SK-N-SH treated with all-trans-retinoic acid at 6 μM for 48 hours (cell line): ENCODE measurements at places on chromosomes 3 and 15.

GRCh38 chr3:107206141-107206540, 171.1 kb upstream of the CCDC54 start:
- peak; percentile 58 for ATAC-seq

- no peak for ATAC-seq
Observed at GRCh38 chr3:46447228-46447985, 17.3 kb downstream of the LTF start.

DNA sequence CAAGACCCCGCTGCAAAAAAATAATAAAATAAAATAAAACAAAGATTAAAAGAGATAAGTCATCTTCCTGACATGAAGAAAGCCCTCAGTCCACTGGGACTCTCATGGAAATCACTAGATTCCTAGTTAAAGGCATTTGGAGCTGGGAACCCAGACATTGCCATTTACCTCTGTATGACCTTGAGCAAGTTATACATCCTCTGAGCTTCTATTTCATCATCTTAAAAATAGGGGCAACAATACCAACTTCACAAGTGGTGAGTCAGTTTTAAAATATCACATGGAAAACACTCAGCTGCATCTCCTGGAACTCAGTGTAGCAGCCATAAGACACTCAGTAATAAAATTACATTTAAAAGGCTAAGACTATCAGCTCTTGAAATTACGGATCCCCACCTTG, 334.8 kb downstream of the ERC2 start:
- peak; percentile 75 for ATAC-seq

DNA sequence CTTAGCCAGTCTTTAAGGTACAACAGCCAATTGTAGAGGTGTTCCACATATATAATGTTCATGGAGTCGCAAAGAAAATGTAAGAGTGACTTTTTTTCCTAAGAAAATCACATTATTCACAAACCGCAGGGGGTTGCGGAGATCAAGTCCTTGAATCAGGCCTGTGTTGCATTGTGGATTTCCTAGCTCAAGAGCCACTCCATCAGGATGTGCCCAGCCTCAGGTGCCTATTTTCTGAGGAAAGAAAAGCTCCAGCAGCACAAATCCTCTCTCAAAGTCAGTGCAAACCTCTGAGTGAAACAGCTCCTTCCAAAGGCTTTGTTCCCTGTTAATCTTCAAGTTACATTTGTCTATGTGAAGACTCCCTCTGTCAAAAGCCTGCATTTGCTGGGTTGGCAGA, 349.4 kb downstream of the CLSTN2 start:
- no peak for ATAC-seq

DNA sequence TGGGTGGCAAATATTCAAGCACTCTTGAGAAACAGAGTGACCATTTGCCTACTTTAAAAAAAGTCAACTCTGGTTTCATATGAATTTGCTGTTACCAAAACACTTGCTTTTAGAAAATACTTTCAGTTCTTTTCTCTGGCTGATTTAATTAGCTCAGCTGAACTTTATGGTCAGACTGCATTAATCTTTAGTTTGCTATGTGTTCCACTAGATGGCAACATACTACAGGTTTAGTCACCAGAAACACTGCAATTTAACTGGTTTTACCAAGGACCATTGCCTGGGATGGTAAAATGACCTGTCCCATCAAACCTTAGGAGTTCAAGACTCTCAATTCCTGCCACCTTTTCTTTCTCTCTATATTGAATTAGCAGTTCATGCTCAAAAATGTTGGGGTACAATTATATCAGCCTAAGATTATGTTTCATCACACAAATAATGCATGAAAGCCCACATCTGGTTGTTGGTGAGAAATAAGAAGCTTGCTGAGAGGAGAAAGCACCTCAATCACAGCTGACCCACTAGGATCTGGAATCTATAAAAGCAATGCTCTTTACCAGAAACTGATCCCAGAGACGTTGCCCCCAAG, 14.2 kb downstream of the EIF4E3 start:
- peak; percentile 96 for ATAC-seq

GRCh38 chr3:112815981-112816380, 30.7 kb downstream of the CD200R1L start:
- no peak for ATAC-seq

DNA sequence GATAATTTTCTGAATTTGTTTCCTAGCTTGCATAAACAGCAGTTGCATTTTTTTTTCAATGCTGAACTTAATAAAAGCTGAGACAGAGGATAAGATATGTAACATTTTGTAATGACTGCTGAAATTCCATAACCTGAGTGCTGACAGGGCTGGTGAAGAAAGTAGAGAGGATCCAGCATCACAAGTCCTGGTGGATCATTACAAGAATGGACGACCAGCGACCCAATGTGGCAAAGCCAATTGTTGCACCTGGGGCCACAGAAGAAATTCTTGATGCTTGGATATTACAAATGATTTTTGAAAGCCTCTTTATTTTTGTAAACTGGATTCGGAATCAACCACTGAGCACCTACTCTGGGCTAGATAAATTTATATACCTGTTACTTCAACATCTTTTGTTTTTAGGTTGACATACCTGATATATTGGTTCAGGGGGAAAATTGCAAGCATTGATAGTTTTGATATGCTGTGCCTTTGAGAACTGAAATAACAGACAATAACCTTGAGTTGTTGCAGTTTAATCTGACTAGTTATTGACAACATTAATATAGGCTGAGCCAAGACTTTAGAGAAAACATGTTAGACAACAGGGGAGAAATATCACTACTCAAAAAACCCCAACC, 3.9 kb upstream of the ACTL6A start:
- ATAC-seq: no peak

DNA sequence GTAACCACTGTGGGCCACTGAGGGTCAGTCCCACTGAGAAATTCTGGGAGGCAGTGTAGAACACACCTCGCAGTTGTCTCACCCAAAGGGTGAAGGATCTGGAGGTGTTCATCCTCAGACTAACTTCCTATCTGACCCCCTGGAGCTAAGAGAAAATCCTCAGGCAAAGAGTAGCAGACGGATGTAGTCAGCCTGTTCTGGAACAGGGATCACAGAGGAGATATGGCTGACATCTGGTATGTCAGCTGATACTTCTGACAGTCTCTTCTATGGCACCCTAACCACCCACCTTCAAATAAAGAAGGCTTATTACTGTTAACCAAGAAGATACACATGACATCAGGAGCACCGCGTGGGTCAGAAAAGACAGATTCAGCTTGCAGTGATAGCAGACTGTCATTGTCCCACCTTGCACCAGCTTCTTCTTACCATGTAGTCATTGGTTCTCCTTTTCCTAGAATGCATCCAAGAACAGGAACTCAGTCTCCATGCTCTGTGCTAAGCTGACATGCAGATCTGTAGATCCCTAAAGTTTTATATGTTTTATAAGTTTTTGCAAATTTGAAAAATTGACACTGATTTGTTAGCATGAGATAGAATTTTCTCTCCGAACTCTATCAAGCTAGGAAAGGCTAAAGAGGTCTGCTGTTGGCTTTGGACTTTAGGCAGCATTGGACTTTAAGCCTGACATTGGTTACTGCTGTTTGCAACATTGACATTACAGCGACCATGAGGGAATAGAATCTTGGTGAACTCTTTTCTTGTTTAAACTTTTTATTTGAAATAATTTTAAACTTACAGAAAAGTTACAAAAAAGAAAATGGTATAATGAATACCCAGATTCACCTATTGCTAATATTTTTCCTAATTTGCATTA, 60.4 kb downstream of the KBTBD12 start:
- no peak for ATAC-seq

GRCh38 chr3:190618330-190619030, 104.6 kb downstream of the IL1RAP start:
- ATAC-seq: no peak

DNA sequence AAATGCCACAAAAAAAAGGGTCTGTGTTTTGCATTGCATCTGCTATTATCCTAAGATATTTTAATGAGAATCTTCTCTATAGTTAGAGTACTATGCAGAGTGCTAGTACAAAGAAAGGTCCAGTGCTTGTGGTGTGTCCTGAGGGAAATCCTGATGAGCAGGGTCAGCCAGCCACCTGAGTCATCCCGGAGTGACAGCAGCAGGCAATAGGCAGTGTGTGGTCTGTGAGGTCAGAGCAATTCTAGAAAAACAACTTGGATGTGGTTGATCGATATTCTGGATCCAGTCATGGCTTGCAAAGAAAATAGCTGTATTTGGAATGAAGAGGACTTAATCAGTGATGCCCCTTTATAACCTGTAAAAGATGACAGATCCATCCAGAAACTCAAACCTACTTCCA, 119.2 kb downstream of the CTNNB1 start:
- no peak for ATAC-seq

DNA sequence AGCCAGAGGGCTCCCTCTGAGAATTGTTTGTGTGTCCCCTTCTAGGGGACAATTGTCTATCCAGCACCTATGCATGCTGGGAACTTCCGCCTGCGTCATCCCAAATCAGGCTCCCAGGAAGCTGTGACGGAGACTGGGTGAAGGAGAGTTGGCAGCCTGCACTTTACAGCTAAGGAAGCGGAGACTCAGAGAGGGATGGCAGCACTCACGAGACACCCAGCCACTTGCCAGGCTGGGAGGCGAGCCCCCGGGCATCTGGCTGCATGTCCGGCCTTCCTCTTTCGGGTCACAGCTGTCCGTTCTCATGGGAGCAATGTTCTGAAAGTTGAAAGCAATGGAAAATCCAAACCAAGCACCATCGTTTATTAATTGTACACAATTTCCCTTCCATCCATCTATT, 45.5 kb upstream of the SLC6A11 start:
- no peak for ATAC-seq

- ATAC-seq: no peak
Observed at GRCh38 chr3:103306104-103306503, 871.3 kb downstream of the ZPLD1 start.

- ATAC-seq: no peak
Observed at GRCh38 chr3:192216067-192216466, 511.3 kb downstream of the FGF12 start.

DNA sequence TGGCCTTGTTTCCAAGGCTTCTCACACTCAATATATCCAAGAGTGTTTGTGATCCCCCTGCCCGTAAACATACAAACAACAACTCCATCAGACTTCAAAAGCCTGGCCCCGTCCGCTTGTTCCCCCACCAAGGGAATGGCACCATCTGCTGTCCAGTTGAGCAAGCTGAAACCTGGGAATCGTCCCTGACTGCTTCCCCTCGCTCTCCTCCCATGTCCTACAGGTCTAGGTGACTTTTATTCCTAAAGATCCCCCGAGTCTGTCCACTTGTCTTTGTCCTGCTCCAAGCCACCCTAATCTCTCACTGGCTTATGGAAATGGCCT, 27.9 kb upstream of the FAM174B start:
- ATAC-seq: no peak

GRCh38 chr3:102034639-102035451, 185.5 kb downstream of the NFKBIZ start:
- ATAC-seq: no peak

GRCh38 chr3:126083138-126083445, 832 bp downstream of the SLC41A3 start:
- no peak for ATAC-seq

DNA sequence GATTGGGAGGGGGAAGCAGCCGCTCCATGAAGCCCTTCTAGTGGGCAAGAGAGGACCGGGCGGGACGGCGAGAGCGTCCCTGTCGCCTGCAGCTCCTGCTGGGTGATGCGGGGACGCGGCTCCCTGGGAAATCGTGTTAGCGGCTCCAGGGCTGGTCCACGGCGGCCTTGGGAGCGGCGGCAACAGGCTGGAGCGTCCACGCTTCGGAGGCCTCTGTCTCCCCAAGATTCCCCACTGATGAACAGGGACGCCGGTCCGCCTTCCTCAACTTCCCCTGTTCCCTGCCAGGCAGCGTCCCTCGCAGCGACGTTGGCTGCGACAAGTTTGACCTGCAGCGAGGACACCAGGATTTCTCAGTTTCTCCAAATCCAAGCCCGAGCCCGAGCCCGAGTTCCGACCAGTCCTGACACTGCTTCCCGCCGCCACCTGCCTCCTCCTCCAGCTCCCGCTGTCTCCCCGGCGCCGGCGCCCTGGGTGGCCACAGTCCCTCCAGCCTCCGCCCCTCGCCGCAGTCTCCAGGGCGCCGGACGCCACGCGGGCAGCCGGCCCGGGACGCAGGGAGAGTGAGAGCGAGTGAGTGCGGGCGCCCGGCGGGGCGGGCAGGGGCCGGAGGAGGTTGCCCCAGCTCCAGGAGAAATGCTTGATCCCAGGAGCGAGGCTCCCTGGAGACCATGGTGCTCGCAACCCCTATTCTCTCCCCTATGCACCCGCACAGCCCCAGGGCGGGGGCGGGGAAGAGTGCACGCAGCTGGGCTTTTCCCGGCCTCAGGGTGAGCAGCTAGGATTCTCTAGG, 78.1 kb upstream of the RNF7 start:
- ATAC-seq: peak; percentile 96

DNA sequence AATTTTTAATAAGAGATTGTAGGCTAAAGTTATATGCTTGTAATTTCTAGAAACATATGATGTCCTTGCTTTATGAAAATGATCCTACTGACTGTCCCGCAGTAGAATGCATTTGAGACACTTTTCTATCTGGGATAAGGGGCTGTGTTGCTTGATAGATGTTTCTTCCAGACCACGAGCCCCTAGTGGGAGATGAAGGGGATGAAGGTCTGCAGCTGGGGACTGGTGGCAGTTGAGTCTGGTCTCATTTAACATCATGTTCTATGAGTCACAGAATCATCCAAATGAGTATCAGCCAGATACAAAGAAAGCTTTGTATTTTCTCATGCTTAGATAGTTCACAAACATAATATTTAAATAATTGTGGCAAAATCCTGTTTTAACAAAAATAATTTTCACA, 84.3 kb upstream of the PRTG start:
- no peak for ATAC-seq

- peak; percentile 41; the same call in 2 of the 3 replicates for ATAC-seq
Observed at GRCh38 chr3:128348805-128349531, 117.7 kb downstream of the DNAJB8 start.

DNA sequence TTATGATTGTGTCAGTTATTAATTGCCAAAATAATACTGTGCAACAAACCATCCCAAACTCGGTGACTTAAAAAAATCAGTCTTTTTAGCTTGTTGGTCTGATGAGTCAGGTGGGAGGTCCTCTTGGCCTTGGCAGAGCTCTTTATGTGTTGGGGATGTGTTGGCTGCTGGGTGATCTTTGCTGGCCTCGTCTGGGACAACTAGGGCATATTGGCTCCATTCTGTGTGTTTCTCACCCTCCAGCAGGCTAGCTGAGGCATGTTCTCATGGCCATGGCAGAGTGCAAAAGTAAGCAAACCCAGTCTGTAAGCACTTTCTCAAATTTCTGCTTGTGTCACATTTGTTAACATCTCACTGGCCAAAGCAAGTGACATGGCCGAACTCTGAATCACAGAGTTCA, 251.6 kb downstream of the RPLP1 start:
- ATAC-seq: no peak

- ATAC-seq: no peak; the same call in 2 of the 3 replicates
Observed at GRCh38 chr3:56590814-56591213, 33.8 kb downstream of the CCDC66 start.

- no peak for ATAC-seq
Observed at GRCh38 chr3:195877136-195877715, 31.1 kb downstream of the TNK2 start.

GRCh38 chr15:39114690-39115378, 466.0 kb upstream of the THBS1 start:
- ATAC-seq: no peak

- ATAC-seq: no peak
Observed at GRCh38 chr15:25768271-25768670, 94.9 kb downstream of the ATP10A start.
